ENCODE measurements at places on chromosomes 1 and 21.

GRCh38 chr1:190849346-190849745 lies 371.7 kb upstream of the BRINP3 start:
- DNase-seq, result no peak

DNA sequence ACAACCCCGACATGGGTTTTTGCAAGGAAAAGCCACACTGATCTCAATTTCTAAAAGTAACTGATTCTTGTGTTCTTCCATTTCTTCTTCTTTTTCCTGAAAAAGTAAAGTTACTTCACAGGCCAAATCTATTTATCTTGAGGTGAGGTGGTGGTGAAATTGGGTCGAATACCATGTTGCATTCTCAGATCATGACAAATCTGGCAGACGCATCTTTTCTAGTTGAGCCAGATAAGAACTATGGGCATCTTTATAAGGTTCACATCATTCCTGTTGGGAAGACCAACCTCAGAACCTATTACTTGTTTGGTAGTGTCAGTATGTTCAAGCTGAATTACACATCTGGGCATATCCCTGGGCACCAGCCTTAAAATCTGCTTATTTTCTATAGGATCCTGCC lies 78.6 kb upstream of the USP25 start:
- no peak for DNase-seq

DNA sequence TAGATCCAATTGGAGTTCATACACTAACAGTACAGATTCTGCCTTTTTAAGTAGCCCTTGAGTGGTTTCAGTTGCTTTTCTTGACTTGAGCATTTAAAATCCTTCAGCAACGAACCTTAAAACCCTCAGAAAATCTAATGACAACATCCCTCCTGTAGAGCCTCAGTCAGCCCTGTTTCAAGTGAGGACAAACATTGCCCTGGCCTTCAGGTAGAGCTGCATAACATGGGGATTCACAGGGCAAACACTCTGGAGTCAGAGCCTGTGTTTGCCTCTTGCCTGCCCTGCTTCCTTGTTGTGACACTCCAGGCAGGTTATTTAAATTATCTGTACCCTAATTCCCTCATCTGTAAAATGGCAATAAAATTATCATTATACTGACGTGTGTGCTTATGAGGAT lies 96.1 kb upstream of the KCNA3 start:
- DNase-seq, result no peak

DNA sequence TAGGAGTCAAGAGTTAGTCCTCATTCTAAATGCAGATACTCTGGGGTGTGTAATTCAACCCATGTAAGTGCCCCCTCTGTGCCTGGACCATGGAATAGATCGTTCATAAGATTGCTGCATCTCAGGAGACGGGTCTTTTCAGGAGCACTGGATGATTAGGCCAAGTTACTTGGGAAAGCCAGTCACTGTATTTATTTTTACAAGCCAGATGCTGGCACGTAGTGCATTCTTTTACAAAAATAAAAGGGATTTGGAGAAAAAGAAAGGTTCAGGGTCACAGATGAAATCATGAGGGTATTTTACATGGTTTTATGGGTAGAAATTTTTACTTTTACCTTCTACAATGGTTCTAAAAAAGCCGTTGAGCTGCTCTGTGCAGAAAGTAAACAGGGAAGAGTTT lies 102.6 kb upstream of the UBE2U start:
- DNase-seq, result no peak

DNA sequence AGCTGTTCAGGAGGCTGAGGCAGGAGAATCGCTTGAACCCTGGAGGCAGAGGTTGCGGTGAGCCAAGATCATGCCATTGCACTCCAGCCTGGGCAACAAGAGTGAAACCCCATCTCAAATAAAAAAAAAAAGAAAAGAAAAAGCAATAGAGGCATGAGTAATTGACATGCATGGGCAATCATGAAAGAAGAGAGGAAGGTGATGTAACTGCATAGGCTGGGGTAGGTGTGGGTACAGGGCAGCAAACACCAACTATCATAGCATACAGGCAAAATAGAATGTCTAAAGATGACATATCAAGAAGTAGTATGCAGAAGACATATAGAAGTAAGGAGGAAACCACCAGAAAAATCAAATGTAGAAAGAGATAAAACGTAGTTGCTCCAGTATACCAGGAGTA lies 19.0 kb upstream of the MGST3 start:
- DNase-seq, result no peak

DNA sequence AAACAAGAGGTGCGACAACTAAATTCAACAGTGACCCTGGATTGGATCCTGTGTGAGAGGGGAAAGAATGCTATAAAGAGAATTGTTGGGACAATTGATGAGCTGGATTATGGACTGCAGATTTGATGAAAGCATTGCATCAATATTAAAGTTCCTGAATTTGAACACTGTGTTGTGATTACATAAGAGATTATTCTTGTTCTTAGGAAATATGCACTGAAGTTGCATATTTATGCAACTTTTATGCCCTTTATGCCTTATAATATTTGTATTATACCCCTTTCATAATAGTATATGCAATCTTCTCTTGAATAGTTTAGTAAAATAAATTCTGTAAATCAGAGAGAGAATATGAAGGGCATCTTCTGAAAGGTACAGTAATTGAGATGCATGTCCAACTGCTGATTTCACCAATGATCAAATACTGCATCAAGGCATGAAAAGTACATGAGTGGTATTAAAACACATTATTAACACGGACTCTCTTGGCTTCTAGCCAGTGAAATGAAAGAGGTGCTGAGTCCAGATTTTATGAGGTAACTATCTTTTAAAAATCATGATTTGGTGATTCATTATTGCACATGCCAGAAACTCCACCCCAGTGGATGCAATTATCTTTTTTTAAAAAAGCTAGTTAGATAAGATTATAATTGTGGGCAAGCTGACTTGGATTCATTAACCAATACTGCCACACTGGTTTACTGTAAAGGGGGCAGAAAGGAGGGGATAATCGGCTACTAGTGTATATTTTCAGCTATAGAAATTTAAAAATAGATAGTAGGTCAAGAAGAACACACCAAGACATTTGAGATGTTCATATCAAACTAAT lies 19.9 kb upstream of the LPAR3 start:
- no peak for DNase-seq

- no peak for DNase-seq
These were observed 196.4 kb downstream of the MIS18A start for GRCh38 chr21:32082466-32082865.

DNA sequence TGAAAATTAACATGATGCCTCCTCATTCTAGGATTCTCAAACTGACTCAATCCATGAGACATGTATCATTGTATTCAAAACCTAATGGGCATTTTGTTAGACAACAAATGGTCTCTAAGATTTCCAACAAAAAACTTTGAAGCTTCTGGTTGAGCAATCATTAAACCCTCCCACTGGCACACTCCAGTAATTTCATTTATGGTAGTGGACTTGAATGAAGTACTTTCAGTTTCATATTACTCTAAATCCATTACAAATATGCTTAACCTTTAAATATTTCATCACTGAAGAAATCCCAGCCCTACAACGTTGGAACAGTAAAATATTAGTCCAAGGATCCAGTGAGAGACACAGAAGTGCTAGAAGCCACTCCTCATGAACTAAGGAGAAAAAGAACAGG lies 43.5 kb downstream of the GBP6 start:
- DNase-seq, result no peak

DNA sequence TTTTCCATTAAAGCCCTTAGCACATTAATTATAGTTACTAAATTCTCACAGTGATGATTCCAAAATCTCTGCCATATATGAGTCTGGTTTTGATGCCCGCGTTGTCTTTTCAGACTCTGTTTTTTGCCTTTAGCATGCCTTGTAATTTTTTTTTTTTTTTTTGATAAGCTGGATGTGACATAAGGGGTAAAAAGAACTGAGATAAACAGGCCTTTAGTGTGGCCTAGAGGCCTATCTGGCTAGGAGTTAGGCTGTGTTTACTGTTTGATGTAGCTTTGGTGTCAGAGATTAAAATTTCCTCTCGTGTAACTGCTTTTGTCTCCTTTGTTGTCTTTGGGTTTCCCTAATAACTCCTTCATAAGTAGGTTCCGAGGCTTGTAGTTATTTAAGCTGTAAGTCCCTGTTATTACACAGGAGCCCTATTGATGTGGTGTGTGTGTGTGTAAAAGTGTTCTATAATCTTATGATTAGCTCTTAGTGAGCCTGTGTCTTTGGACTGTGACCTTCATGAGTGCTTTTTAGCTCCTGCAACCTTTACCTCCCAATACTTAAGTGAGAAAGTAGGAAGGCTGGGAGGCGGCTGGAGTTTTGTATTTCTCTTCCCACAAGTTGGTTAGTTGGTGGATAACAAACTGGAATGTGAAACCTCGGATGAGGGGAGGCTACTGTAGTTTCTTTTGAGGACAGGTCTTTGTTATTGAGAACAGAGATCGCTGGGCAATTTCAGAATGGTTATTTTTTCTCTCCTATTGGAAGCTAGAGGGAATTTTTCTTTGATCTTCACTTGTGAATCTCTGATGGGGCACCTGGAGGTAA lies 19.3 kb downstream of the HS2ST1 start:
- no peak for DNase-seq

DNA sequence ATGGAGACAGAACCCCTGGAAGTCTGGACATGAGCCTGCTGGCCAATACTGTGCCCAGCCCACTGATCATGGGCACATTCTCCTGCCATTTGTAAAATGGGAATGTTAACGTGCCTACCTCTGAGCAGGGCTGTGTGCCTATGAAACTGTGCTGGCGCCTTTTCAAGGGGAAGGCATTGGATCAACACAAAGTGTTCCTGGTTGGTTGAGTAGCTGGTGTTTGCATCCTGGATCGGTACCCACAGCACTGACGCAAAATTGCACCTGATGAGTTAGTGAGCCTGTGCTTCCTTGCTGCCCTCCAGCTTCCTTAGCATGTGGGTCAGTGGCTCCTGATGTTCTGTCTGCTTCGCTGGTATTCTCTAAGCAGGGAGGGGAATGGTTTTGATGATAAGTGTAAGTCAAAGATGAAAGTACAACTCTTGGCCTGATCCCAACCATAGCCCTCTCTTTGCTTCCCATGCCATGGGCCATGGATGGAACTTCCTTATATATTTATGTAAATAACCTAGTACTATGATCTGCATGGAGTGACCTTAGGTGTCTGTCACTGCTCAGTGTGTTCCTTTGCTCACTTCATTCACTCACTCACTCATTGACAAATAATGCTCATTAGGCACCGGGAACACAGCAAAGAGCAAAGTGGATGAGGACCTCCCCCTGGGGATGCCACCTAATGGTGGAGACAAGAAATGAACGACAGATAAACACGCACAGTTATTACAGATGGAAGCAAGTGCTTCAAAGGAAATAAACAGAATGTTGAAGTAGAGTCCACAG lies 22.7 kb downstream of the MAB21L3 start:
- DNase-seq, result no peak

DNA sequence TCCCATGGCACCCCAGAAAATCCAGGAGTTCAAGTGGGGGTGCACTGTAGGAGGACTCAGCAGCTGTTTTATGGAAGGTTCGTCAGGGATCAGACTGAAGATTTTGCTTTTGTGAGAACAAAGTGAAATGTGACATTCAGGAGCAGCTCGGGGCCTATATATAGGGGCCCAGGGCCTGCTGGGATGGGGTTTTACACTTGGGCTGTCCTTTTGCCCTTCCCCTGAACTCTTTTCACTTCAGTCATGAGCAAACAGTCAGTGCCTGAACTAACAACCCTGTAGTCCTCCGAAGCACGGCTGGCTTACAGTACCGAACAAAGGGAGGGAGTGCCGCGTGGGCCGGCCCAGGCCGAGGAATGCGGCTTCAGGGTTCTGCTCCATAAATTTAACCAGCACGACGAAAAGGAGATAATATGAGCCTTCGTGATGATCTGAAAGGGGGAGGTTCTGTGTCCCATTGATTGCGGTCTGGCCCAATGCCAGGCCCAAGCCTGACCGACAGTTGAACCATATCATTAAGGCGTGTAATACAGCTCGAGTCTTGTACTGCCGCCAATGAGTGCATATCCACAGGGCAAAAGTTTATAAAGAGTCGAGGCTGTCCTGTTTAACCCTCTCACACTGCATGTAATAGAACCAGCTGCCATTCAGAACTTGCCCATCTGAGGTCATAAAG lies 139.9 kb downstream of the DHRS3 start:
- DNase-seq, result peak; percentile 51

GRCh38 chr1:110588486-110588885 lies 17.7 kb downstream of the KCNA2 start:
- no peak for DNase-seq

DNA sequence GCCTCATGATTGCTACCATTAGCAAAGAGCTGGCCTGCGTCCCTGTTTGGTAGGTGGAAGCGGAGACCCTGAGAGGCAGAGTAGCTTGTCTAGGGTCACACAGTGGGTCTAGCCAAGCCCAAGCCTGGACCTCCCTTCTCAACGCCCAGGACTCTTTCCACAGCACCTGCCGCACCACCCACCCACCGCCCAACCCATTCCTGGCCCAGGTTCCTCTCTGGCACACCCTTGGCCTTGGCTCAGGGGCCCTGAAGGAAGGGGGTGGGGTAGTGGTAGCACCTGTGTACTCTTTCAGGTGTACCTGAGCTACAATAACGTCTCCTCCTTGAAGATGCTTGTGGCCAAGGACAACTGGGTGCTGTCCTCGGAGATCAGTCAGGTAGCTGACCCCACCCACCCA lies 19.3 kb downstream of the FAM151A start:
- DNase-seq, result no peak

GRCh38 chr1:27478098-27478497 lies 11.9 kb downstream of the WASF2 start:
- no peak for DNase-seq

GRCh38 chr1:222750651-222751050 lies 13.6 kb downstream of the FAM177B start:
- no peak for DNase-seq

GRCh38 chr1:25520446-25521061 lies 22.9 kb upstream of the LDLRAP1 start:
- peak; percentile 12 for DNase-seq

DNA sequence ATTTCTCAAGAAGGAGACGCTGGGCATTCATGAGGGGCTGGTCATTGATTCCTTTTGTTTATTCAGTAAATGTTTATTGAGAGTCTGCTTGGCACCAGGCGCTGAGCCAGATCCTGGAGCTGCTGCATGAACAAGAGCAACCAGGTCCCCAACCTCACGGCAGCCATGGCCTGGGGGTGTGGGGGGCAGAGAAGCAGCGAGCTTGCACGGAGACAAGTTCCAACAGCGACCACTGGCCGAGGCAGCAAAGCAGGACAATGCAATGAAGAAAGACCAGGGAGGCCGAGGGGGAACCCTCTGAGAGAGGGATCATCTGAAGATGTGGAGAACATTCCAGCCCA lies 7.5 kb downstream of the KCNAB2 start:
- no peak for DNase-seq

GRCh38 chr1:24898152-24898908 lies 31.7 kb downstream of the RUNX3 start:
- no peak for DNase-seq

DNA sequence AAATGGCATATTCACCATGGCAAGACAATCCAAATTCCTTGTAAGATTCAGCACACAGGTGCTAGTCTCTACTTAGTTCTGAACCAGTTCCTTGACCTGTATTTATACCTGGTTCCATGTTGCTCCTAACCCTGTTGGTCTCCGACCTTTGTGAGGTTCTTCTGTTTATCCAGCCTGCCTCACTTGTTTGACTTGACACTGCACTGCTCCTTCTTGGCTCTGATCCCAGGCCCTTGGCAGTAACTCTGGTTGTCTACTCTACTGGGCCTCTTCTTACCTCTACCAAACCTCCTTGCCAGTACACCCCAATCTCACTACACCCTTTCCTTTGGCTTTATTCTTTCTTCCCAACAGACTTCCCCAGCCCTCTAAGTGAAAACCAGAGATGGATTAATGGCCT lies 419.4 kb upstream of the USP24 start:
- no peak for DNase-seq

Data from NCI-H2029 treated with DMSO at 0.1 percent for 48 hours (cell line).